ENCODE measurements at places on chromosomes 4 and X.

GRCh38 chr4:35789899-35790574, 454.3 kb downstream of the ARAP2 start:
- no peak for DNase-seq

DNA sequence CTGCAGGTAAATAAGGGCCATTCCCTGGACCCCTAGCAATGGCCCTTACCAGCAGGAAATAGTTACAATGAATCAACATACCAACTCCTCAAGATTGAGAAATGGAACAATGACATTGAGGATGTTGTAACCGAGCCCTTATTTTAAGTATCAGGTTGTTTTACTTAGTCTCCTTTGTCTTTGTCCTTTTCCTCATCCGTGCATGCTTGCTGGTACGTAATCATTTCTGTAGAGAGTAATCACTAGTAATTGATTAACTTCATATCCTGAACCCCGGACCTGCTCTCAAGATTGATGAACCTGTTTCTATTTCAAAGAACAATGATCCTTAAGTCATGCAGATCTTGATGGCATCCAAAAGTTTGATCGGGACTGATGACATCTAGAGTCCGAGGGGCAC, 98.6 kb upstream of the LANCL3 start:
- no peak for DNase-seq

GRCh38 chrX:148929686-148930085, 429.3 kb downstream of the AFF2 start:
- no peak for DNase-seq

GRCh38 chr4:76309939-76310550, 3.5 kb downstream of the STBD1 start:
- no peak for DNase-seq

DNA sequence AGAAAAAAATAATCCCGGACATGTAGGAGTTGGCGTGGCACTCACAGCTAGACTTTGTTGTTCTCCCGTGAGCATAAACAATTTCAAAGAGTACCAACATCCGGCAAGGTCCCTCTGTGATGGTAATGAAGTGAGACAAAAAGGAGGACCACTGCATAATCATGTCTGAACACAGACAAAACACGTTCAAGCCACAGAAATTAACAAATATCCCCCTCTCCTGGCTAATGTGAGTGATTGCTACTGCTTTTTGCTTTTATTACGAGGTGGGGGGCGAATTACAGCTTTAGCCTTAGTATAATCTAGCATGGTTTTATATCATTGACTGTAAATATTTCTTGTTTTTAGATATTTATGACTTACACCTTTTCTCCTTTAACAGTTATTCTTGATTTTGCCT, 118.5 kb downstream of the PLS3 start:
- no peak for DNase-seq

DNA sequence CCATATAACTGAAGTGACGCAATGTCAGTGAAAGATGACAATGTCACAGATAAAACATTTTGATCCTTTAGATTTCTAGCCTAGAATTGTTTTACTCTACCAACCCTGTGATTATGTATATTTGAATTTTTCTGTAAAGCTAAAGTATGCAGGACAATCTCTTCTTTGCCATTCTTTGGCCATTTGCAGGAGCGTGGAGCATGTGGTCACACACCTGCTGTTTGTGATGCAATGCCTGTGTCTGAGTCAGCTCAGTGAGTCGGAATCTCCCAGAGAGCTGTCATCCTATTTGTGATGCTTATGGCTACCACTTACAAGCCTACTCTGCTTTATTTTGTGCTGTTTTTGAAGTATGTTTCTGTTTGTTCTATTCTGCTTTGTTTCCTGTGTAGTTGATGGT, 214.5 kb downstream of the NAF1 start:
- DNase-seq = no peak

All from inflammatory macrophage treated with lipopolysaccharide for 1 hour (primary cell).